DMS79 treated with DMSO at 0.1 percent for 48 hours (cell line): ENCODE measurements at places on chromosomes 5 and 9.

DNA sequence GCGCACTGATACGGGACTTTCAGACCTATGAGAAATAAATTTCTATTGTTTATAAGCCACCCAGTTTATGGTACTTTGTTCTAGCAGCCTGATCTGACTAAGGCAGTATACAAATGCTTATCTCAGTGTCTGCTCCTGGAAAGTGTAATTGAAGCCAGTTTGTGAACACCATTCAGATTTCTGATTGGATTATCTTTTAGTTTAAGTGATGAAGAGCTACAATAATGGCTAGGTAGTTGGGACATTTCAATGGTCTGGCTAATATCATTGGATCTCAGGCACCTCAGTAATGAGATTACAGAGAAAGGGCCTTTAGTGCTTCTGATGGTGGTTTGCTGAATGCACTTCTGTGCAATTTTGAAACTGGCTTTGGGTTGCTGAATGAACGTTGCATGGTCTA lies 133.5 kb downstream of the PSAT1 start:
- no peak for DNase-seq

DNA sequence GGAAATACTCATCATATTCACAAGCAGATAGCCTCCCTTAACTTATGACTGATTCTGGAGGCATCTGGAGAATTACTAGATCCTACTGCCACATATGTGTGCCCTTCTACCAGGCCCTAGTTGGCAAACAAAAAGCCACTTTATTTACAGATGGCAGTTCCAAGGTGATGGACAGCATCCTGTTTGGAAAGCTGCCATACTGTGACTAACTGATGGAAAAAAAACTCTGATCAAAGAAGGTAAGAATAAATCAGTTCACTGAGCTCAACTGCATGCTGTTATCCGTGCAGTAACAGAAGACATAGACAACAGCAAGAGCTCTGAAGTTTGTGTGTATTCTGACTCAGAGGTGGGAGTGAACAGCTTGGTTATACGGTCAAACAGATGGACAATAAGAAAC lies 279.8 kb upstream of the POU5F2 start:
- DNase-seq: no peak

DNA sequence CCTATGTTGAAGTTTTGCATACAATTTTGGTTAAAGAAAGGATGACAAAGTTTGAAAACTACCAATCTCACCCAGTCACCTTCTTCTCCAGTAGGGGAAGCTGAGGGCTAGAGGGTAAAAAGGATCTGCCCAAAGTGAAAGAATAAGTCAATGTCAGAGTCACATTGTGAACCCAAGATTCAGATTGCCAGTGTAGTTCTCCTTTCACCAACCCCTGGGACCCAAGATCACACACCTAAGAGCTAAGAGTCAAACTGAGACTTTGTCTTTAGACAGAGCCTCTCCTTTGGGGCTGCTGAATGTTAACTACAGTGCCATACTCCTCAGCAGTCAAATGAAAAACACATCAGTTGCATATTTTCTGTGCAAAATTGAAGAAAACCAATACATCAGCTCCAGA lies 210.6 kb downstream of the ATP10B start:
- no peak for DNase-seq

DNA sequence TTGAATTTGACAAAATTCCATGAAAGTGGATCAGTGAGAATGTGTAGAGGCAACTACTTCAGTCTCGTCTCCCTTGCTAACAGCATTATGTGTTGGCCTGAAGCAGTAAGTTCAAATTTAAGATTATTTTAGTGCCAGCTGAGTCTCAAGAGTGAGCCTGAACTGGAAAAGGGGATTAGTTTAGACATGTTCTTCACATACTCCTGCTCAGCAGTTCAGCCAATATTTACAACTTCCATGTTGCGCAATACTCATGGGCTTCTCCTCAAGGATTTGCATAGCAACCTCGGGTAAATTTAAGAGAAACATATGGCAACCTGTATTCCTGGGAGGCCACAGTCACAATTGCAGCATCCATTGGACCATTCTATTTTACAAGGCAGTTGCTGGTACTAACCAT lies 553.8 kb downstream of the PTPRD start:
- no peak for DNase-seq
